ENCODE measurements at places on chromosomes 7 and 10.

- DNase-seq = no peak
Observed at GRCh38 chr7:135389971-135390370, 119.9 kb downstream of the CNOT4 start.

DNA sequence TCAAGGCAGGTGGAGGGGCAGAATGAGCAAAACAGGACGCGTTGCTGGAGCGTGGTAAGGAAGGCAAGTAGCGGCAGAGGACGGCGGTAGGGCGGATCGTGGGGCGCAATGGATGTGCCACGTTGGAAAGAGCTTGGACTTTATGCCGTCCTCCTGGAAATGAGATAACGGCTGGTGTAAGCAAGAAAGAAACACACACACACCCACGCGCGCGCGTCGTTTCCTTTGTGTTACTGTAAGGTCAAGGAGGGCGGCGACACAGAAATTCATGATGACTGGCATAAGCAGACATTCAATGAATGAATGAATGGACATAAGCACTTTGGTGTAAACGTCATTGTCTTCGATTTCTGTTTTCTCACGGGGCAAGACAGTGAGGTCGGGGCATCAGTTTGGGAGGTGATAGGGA lies 683 bp upstream of the ENTPD7 start:
- no peak for DNase-seq

DNA sequence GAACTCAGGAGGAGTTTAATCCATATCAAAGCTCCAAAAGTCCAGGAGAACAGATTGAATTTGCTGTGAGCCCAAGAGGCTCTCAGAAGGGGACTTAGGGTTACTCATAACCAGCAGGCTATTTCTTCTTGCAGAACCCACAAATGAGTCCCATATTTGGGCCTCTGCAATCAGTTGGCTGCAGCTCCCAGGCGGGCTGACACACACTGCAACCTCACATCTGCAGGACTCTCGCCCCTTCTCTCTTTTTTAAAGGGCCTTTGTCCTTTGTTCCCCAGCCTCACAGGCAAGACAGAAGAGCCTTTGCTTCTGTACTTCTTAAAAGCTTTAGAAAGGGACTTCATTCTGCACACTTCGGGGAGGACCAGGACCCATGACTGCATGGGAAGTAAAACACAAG lies 26.7 kb downstream of the CREB3L2 start:
- no peak for DNase-seq

DNA sequence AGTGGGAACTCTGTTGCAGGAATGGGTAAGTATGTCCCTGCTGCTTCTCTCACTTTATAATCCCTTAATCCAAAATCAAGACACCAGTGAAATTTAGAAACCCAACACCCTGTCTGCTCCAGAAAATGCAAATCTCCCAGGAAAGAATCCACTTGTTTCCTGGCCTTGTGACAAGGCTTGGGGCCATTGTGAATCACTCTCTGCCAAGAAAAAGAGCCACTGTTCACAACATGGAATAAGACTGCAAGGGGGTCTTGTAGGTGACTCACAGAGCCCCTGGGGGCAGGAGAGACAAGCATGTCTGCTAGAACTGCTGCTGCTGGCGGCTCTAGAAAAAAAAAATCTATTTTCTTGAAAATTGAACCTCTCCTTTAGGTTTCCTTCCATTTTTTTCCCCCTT lies 191.2 kb downstream of the SORCS1 start:
- DNase-seq = no peak

GRCh38 chr10:84541289-84541637 lies 212.9 kb downstream of the CCSER2 start:
- no peak for DNase-seq

DNA sequence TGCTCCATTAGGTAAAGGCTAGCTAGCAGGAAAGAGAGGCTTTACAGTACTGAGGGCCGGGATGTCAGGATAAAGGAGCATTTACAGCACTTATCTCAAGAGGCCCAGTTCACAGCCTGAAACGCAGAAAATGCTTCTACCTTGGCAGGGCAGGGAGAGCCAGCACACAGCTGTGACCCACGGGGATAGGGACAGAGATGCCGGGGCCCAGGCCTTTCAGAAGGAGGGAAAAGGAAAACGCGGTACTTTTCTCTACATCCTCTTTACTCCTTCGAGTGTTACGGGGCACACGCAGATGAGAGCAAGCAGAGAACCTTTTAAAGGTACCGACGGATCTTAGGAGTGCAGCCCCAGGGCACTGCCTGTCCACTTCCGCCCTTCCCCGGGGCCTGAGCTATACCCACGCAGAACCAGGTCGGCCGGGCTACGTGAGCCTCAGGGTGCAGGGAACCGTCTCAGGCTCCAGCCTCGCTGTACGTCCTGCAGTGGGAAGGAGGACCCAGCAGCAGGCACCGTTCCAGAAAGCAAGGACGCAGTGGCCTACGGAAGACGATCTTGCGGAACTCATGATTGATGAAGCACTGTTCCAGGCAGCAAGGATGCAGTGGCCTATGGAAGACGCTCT lies 232.3 kb downstream of the ELFN1 start:
- DNase-seq = no peak

GRCh38 chr10:89684604-89685003 lies 16.8 kb upstream of the KIF20B start:
- DNase-seq = no peak

GRCh38 chr10:63192826-63193225 lies 59.7 kb downstream of the NRBF2 start:
- DNase-seq = no peak

DNA sequence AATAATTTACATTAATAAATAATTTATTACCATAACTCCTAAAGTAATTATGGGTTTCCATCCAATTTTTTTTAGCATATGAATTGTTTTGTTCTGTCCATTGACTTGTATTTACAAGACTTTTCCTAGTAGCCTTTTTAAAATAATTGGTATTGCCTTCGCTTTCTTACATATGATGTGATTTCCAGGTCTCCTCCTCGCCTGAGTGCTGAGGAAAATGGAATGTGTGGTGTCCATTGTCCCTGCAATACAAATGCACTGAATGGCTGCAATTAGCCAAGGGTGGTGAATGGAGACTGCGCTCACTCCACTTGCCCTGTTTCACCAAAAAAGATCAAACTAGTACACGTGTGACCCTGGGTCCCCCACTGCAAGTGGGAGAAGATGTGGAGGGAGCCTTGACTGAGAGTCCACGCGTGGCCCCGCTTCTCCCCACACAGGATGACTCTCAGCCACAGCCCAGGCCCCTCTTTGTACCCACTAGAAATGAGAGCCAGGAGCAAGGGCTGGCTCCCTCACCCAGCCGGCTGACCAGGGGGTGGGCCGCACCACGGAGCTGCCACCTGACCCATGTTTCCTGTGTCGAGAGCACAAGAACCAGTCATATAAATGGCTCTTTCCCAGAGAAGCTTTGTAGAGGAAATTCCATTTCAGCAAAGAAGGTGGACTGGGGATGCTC lies 52.6 kb downstream of the FAM53B start:
- DNase-seq = no peak

GRCh38 chr10:996031-996430 lies 7.8 kb downstream of the GTPBP4 start:
- DNase-seq = no peak

DNA sequence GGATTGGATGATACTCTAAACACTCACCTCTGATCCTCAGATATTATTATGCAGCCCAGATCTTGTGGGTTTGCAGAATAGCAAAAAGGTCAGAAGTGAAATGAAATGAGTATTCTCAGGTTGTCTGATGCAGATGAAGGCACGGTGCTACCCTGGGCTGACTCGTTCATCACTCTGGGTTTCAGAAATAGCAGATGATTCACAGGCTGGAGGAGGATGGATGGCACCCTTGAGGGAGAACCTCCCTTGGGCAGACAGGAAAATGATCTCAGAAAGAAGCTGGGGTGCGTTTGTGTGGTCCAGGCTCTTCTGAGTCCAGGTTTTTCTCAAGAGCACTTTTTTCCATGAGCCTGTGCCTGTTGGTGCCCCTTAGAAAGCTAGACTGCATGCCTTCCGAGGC lies 515.8 kb upstream of the MKI67 start:
- no peak for DNase-seq

Data from NCI-H748 treated with DMSO at 0.1 percent for 48 hours (cell line).